ENCODE measurements at places on chromosomes 6 and 20.

DNA sequence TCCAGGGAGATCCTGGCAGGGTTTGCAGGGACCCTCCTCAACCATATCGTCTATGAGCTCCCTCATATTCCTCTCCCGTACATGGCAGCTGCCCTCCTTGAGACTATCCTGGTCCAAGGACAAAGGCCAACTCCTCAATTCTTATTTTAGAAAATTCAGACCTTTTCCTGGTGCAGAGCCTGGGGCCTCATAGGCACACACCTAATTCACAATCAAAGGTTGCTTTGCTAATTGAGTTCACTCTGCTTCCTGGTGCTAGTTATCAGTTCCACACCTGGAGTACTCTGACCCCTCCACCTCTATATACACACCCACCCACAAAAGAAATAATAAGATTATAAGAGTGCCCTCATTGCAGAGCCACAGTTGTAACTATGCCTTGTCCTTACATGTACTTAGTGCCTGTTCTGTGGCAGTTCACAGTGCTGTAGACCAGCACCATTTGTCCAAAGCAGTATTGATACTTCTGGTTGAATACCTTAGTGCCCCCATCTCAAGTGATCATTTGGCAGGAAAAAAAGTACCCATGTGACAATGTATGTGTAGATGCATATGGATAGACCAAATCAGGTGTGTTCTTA is 38.7 kb downstream of the GSS start:
- DNase-seq, result no peak

DNA sequence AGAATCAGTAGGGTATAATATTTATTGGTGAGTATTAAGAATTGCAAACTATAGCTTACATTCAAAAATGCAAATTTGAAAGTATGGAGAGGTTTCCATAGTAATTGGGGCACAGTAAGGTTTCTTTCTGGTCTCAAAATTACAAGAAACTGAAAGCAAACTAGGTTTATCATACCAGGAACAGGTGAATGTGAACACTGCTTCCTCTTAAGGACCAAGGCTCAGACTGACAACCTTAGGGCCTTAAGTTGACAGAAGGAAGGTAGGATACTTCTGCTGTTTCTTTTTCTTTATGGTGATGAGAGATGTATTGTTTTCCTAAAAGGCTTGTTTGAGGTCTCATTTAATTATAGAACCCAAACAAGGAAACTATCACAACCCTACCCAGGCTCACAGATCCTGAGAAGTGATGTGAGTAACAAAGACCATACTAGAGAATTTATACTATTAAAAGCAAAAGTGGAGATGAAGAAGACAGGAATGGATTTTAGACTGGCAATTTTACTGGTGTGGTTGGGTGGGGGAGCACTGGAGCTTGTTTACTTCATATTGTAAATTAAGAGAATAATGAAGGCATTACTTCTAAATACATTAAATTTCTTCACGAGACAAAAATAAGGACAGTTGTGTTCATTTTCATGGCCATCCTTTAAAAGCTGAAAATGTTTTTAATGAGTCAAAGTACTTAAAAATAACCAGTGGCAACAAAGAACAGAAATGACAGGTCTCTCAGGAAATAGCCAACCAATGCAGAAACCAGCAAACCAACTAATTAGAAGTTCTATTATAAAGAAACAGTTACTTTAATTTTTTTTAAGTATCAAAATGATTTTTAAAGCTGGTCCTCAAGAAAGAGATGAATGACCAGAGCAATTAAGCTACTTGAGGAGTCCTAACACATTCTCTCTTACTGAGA is 21.3 kb downstream of the STAU1 start:
- DNase-seq, result no peak

DNA sequence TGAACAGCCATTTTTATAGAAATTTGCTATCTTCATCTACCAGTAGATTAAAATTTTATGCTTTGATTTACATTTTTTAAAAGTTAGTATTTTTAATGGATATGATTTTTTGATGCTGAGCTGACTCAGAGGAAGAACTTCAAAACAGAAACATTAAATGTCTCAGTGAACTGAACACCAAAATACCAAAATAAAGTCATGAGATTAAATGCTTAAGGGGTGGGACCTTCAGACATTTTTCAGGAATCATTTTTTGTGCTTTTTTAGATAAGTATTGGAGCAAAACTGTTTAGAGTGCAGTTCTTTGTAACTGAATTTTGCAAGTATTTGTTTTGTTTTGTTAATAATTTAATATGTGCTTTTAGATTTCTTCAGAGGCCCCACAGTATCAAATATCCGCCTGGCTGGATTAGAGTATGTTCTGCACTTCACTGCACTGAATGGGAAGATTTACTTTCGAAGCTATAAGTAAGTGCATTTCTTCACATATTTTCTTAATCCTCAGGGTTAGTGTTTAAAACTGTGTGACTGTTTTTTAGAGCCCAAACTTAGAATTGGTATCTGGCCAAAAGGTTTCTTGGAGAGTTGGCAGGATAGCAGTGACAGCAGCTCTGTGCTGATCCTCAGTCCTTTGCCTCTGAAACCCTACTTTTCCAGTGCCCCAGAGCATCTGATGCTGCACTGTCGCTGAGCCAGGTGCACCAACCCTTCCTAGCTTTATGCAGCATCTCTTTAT is 33.7 kb downstream of the RPF2 start:
- no peak for DNase-seq

DNA sequence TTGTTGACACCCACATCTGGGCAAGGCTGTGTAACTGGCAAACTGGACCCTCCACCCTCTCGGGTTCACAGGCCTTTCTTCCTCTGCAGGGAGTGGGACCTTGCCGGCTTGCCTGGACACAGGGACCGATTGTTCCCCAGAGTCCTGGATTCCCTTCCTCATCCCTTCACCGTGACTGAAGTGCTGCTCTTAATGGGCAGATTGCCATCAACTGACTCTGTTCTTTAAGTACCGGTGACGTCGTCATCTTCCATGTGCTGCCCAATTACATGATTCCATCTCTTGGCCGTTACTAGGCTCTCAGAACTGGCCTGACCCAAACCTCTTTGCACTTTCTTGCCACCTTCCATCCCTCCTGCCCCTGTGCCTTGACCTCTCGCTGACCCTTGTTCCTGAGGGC is 85.4 kb downstream of the EYA4 start:
- DNase-seq, result no peak

DNA sequence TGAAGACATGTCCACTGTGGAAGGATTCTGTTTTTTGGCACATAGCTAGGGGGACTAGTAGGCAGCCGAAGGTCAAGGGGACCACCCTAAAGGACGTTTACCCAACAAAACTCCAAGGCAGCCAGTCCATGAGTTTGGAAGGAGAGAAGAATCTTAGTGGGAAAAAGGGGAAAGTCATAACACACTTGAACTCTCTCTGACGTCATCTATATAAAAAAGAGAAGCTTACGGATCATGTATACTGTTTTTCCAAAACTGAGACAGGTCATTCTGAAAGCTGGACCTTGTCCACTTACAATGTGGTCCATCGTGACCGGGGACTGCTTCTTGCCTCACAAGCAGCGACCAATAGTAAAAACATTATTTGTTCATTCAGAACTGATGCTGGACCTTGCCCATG is 95.5 kb downstream of the MBOAT1 start:
- DNase-seq, result no peak

- DNase-seq, result no peak
These were observed 9.2 kb downstream of the TP53INP2 start for GRCh38 chr20:34713194-34713943.

DNA sequence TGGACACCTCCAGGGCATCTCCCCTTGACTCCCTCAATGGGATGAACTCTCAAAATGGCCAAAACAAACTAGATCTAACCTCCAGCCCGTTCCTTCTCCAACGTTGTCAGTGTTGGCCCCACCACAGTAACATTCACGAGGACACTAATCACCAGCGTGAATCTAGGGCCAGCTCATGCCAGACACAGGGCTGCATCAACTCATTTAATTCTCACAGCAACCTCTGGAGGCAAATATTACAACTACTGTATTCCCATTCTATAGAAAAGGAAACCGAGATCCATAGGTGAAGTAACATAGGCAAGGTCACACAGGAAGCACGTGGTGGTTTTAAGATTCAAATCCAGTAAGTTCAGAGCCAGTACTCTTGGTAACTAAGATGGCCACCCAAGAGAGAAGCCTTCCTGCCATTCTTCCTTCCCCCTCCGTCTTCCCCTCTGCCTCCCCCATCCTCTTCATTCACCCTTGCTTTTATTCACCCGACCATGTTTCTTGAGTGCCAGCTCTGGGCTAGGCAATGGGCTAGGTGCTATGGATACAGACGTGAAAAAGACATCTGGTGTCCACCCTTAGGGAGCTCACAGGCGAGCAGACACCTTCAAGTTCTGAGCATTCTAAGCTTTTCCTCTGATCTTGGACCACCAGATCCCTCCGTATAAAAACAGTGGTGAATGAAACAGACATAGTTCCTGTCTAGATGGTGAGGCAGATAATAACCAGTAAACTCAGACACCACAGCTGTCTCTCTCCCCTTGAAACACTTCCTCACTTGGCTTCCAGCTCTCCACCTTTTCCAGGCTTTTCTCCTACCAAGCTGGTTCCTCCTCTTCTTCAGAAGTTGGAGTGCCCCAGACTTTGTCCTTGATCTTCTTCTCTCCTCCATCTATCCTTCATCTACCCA is 9.6 kb downstream of the CCM2L start:
- DNase-seq, result no peak

- DNase-seq, result no peak
These were observed 217.3 kb downstream of the ERMARD start for GRCh38 chr6:169968541-169969270.

- no peak for DNase-seq
These were observed 164.2 kb upstream of the PLN start for GRCh38 chr6:118383924-118384323.

Measured in RPMI8226 (cell line).